ENCODE measurements at places on chromosomes 12 and 14.

DNA sequence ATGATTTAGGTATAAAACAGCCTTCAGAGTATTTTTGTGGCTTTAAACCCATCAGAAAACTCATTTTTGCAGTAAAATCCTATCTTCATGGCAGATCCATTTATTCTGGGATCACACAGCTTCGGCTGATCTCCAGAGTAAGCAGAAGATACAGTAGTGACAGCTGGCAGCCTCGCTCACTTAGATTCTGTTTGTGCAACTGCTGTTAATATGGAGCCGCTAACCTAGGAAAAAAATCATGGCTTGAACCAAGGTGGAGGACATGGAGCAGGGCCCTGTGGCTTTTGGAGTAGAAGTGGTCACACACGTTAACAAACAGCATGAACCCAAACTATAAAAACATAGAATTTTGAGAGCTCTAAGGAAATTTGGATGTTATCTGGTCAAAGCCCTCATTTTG lies 137.2 kb upstream of the ARHGAP5 start:
- H3K4me1 ChIP-seq = peaks cover 22% of the 10 kb centered on the region
- no peak overlapping the region for H3K27ac ChIP-seq
- H3K4me3 ChIP-seq = no peak overlapping the region
- H3K36me3 ChIP-seq = no peaks in the 10 kb centered on the region
- peaks cover 5% of the 10 kb centered on the region for H3K27me3 ChIP-seq
- no peak for DNase-seq

DNA sequence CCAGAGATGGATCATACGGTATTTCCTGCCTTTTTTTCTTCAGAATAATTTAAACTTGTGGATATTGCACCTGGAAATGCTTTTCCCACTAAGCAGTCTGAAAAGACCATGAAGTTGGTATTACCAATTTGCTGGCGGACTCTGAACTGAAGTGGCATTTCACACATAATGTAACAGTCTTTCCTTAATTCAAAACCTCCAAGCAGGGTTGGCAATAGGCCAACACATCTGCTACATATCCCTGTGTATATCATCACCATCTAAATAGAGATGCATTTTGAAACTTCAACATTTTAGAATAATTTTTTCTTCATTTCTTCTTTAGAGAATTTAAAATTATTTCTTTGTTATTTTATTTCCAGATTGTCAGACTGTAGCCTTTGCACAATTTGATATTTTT lies 100.5 kb downstream of the TSPAN8 start:
- no peak for DNase-seq
- H3K27ac ChIP-seq = no peak overlapping the region
- no peaks in the 10 kb centered on the region for H3K36me3 ChIP-seq
- H3K4me3 ChIP-seq = no peak overlapping the region

GRCh38 chr12:52343550-52343949 lies 22.4 kb upstream of the KRT83 start:
- H3K4me3 ChIP-seq = no peak overlapping the region
- no peaks in the 10 kb centered on the region for H3K27me3 ChIP-seq
- no peak for DNase-seq
- H3K4me1 ChIP-seq = no peaks in the 10 kb centered on the region
- H3K36me3 ChIP-seq = no peaks in the 10 kb centered on the region

DNA sequence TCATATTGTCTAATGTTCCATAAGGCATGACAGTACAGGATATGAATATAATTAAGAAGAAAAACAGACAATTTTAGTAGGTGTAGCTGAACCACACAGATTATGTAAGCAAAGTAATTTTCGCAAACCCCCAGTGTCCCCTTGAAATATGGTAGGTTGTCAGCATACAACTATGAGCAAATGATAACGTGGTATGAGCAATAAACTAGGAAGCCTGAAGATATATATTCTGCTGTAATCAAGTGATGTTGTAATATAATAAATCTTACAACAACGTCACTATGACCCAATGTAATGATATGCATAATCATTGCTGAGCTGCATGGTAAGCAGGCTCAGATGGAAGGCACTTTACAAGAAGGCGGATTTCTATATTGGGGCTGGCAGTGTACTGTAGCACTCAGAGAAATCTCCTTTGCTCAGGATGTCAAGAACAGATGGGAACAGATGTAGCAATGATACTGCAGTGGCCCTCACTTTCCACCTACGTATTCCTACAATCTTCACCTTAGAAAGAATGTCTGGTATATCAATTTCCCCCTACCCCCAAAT lies 47.8 kb upstream of the MYF6 start:
- no peak for DNase-seq
- no peaks in the 10 kb centered on the region for H3K36me3 ChIP-seq
- H3K4me3 ChIP-seq = no peak overlapping the region
- no peaks in the 10 kb centered on the region for H3K4me1 ChIP-seq

DNA sequence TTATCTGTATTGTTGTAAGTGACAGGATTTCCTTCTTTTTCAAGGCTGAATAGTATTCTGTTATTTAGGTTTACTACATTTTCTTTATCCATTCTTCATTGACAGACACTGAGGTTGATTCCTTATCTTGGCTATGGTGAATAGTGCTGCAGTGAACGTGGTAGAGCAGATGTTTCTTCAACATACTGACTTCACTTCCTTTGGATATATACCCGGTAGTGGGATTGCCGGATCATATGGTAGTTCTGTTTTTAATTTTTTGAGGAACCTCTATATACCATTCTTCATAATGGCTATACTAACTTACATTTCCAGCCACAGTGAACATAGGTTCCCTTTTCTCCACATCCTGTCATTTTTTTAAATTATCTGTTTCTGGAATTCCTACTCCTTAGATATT lies 21.8 kb downstream of the DERA start:
- H3K4me3 ChIP-seq = no peak overlapping the region
- H3K4me1 ChIP-seq = no peaks in the 10 kb centered on the region
- no peak overlapping the region for H3K27ac ChIP-seq
- H3K27me3 ChIP-seq = no peaks in the 10 kb centered on the region
- H3K36me3 ChIP-seq = no peaks in the 10 kb centered on the region

GRCh38 chr14:21015312-21015711 lies 9.5 kb downstream of the NDRG2 start:
- peaks cover 30% of the 10 kb centered on the region for H3K27me3 ChIP-seq
- DNase-seq = no peak
- no peak overlapping the region for H3K27ac ChIP-seq
- no peaks in the 10 kb centered on the region for H3K36me3 ChIP-seq
- H3K4me3 ChIP-seq = no peak overlapping the region

- peaks cover 9% of the 10 kb centered on the region for H3K27me3 ChIP-seq
- H3K27ac ChIP-seq = no peak overlapping the region
- H3K36me3 ChIP-seq = no peaks in the 10 kb centered on the region
- peak; percentile 90 for DNase-seq
- peak overlapping the region; percentile 71 for H3K4me3 ChIP-seq
- H3K4me1 ChIP-seq = peaks cover 33% of the 10 kb centered on the region
Measured at GRCh38 chr14:22822571-22823098, 7.1 kb upstream of the MRPL52 start.

- no peak overlapping the region for H3K4me3 ChIP-seq
- no peak for DNase-seq
- no peaks in the 10 kb centered on the region for H3K36me3 ChIP-seq
Measured at GRCh38 chr14:34177466-34177865, 226.6 kb upstream of the EGLN3 start.

DNA sequence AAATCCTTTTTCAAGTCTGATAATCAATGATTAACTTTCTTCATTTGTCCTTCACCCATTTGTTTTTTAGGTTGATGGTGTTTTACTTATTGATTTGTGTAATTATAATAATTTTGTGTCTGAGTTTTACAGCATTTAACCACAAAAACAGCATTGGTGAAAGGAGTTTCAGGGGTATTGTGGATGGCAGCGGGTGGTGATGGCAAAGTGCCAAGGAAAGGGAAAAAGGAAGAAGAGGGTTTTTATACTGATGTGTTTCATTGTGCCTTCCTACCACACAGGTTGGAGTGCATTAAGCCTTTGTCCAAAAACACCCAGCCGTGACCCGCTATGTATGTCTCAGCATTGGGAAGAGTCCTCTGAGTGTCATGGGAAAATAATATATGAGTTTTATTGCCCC lies 150.3 kb downstream of the DAD1 start:
- DNase-seq = no peak
- no peak overlapping the region for H3K4me3 ChIP-seq
- no peak overlapping the region for H3K27ac ChIP-seq
- H3K27me3 ChIP-seq = no peaks in the 10 kb centered on the region
- no peaks in the 10 kb centered on the region for H3K36me3 ChIP-seq

DNA sequence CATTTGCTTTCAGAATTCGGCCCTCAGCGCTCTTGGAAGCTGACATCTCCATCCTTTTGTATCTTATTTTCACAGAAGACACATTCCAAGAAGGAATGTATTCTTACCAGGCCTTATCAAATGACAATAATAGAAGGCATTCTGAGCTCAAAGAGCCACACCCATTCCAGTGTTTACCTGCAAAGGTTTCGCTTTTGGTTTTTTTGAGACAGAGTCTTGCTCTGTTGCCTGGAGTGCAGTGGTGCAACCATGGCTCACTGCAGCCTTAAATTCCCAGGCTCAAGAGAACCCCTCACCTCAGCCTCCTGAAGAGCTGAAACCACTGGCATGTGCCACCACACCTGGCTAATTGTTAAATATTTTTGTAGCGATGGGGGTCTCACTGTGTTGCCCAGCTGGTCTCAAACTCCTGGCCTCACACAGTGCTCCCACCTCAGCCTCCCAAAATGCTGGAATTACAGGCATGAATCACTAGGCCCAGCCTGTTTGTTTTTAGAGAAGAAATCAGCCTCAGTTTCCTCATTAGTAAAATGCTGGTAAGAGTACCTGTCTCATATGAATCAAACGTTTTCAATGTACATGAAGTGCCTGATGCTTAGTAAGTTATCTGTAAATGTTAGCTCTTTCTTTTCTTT lies 69.2 kb downstream of the SLC6A12 start:
- peaks cover 7% of the 10 kb centered on the region for H3K4me1 ChIP-seq
- peak; percentile 58 for DNase-seq
- H3K36me3 ChIP-seq = no peaks in the 10 kb centered on the region
- H3K27ac ChIP-seq = no peak overlapping the region
- peaks cover 13% of the 10 kb centered on the region for H3K27me3 ChIP-seq
- H3K4me3 ChIP-seq = no peak overlapping the region

DNA sequence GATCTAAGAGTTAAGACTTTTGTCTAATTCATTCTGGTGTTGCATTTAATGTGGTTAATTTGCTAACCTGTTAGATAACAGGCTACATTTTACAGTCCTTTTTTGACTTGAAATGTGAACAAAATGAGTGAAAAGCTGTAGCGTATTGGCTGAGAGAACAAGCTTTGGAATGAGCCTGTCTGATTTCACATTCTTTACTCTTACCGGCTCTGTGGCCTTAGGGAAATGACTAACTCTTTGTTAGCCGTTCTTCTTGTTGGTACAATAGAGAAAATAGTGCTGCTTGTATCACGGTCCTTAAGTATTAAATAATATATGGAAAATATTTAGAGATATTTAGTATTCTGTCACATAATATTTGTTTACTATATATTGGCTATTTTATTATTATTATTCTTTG lies 1.9 kb downstream of the MNAT1 start:
- no peak overlapping the region for H3K27ac ChIP-seq
- H3K4me1 ChIP-seq = peaks cover 16% of the 10 kb centered on the region
- peaks cover 20% of the 10 kb centered on the region for H3K27me3 ChIP-seq
- DNase-seq = no peak

DNA sequence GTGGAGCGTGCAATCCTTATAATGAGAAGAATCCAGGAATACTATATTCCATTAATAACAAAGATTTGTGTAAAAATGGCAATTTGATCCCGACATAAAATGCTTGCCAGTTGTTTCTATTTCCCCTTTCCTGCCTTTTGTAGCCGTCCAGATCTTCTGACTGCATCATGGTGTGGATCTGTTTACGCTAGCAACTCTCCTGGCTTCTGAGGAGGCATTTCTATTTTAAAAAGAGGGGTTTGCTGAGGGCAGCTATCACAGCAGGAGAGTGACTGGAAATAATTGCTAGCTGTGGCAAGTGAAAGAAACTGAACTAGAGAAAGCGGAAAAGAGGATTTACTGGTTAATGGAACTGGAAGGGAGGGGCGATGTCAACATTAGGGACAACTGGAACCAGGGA lies 145.6 kb downstream of the ATP23 start:
- no peak overlapping the region for H3K4me3 ChIP-seq
- no peak for DNase-seq
- H3K27me3 ChIP-seq = no peaks in the 10 kb centered on the region
- no peak overlapping the region for H3K27ac ChIP-seq

- H3K27me3 ChIP-seq = no peaks in the 10 kb centered on the region
- H3K27ac ChIP-seq = no peak overlapping the region
- H3K4me1 ChIP-seq = no peaks in the 10 kb centered on the region
Measured at GRCh38 chr14:83860631-83861155, 1669.3 kb upstream of the FLRT2 start.

GRCh38 chr14:68807987-68808386 lies 15.1 kb upstream of the ZFP36L1 start:
- DNase-seq = no peak
- no peak overlapping the region for H3K27ac ChIP-seq
- peaks cover 2% of the 10 kb centered on the region for H3K36me3 ChIP-seq
- H3K4me3 ChIP-seq = no peak overlapping the region
- H3K27me3 ChIP-seq = no peaks in the 10 kb centered on the region

GRCh38 chr14:99690636-99691035 lies 6.5 kb downstream of the CYP46A1 start:
- H3K36me3 ChIP-seq = no peaks in the 10 kb centered on the region
- DNase-seq = no peak
- no peak overlapping the region for H3K4me3 ChIP-seq
- peaks cover 8% of the 10 kb centered on the region for H3K4me1 ChIP-seq
- peaks cover 54% of the 10 kb centered on the region for H3K27me3 ChIP-seq
- no peak overlapping the region for H3K27ac ChIP-seq

DNA sequence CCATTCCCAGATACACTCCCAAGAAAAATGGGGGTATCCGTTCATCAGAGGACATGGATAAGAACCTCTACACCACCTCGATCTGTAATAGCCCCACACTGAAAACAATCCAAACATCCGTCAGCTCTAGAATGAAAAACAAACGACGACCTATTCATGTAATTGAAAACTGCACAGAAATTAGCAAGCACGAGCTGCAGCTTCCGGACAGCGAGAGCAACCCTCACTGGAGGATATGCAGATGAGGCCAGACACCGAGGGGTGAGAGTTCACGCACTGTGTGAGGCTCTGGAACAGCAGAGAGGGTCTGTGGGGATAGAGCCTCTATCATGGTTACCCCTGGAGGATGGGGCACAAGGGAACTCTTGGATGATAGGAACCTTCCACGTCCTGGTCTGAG lies 143.9 kb upstream of the NCOR2 start:
- H3K4me3 ChIP-seq = no peak overlapping the region
- no peak for DNase-seq
- no peaks in the 10 kb centered on the region for H3K36me3 ChIP-seq
- H3K27me3 ChIP-seq = peaks cover 14% of the 10 kb centered on the region
- H3K4me1 ChIP-seq = peaks cover 18% of the 10 kb centered on the region

GRCh38 chr12:52867642-52868041 lies 18.8 kb upstream of the KRT78 start:
- H3K4me1 ChIP-seq = peaks cover 17% of the 10 kb centered on the region
- no peak overlapping the region for H3K4me3 ChIP-seq
- H3K36me3 ChIP-seq = no peaks in the 10 kb centered on the region
- DNase-seq = no peak
- H3K27ac ChIP-seq = no peak overlapping the region
- no peaks in the 10 kb centered on the region for H3K27me3 ChIP-seq

GRCh38 chr12:10491766-10492165 lies 13.9 kb upstream of the EIF2S3B start:
- peaks cover 16% of the 10 kb centered on the region for H3K27me3 ChIP-seq
- no peaks in the 10 kb centered on the region for H3K36me3 ChIP-seq
- H3K27ac ChIP-seq = no peak overlapping the region
- H3K4me1 ChIP-seq = no peaks in the 10 kb centered on the region
- H3K4me3 ChIP-seq = no peak overlapping the region
- no peak for DNase-seq

Data from activated CD4-positive, alpha-beta T cell treated with anti-CD3 and anti-CD28 coated beads, Interleukin-2, amount 10 ng/mL, durations not matched to agents 24 days and 14 days (primary cell).